ENCODE measurements at places on chromosomes 6 and 20.

DNA sequence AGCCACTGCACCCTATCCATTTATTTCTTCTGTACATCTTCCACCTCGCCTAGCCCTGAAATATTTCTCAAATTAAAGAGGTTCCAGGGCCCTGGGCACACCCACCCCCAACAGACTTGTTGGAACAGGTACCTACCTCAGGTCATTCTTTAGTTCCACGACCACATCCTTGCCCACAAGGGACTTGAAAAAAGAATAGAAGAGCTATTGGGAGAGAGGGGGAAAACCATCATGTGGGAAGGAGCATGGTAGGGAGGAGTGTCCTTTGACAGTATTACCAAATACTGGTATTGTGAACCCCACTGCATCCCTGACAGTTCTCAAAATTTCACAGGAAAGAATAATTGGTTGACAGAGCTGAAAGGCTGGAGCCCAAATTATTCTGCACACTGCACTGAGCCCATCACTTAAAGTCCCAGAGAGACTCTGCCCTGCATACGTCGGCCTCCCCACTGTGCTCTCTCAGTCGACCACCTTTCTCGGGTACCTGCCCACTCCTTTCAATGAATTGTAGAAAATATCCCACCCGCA is 762 bp downstream of the LSM2 start:
- no peak for DNase-seq

GRCh38 chr6:145977881-145978280 is 13.7 kb upstream of the SHPRH start:
- no peak for DNase-seq

GRCh38 chr6:484086-484745 is 92.7 kb downstream of the IRF4 start:
- no peak for DNase-seq

DNA sequence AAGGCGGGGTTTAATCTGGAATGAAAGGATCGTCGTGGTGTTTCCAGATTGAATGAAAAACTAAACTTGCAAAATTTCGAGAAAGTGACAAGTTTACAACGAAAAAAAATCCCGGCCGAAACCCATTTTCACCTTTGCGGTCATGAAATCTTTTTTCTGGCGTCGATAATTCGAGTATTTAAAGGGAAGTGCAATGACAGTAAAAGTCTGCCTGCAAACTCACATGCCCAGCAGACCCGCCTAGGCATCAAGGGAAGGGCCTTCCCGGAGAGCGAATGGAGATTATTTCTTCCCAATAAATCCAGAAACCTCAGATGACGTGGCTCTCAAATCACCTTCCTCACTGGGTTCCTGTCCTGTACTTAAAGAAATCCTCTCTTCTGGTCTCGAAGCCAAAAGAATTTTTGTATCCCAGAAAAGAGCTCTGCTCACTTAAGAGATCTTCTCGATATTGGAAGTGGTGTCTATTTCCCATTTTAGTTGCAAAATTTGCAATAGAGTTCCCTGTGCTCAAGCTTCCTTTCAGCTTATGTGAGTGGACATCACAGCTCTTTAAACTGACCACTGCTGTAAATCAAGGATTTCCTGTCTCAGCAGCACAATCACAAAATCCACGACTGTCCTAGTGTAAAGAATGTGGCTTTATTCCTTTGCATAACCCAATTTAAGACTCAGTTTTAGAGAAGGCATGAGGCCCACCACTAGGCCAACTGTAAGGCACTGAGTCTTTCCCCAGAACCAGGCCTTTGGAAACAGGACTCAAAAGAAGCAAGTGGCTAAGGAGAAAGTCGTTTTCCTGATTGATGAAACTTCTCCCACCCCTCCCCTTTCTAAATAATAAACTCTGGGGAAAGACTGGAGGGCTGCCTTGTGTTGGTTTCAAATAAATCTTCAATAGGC is 3.9 kb downstream of the OLIG3 start:
- no peak for DNase-seq

DNA sequence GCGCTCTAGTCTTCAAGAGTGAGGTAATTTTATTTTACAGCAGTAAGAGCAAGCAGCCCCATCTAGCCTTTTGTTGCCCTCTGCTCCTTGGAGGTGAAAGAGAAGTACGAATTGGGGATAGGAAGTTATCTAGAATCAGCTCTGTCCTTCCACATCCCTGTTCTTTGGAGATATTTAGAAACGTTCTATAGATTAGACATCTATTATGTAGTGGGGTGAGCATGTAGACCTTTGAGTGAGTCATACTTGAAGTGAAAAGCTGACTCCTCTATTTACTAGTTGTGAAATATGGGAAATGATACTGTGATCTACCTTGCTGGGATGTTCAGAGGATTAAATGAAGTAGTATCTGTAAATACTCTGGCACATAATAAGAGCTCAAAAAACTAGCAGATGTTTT is 36.0 kb upstream of the SLC35D3 start:
- DNase-seq: no peak

GRCh38 chr6:100023798-100024197 is 29.8 kb upstream of the MCHR2 start:
- DNase-seq: no peak

DNA sequence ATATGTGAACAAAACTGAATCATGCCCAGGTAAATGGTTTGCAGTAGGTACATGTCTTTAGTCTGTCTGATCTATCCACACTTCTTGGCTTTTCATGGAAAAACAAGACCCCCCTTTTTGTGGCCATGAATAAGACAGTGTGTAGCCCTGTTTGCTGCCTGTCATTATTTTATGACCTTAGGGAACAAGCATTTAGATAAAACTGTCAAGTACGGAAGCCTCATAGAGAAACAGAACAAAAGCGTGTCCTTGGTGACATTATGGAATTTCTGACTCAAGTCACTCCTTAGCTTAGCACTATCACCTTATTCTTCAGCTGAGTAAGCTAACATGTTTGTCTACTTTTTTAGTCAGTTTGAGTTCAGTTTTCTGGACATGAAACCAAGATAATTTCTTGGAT is 476.2 kb downstream of the ADGRB3 start:
- no peak for DNase-seq

- DNase-seq: no peak
Observed at GRCh38 chr6:16337295-16337975, 99.0 kb downstream of the GMPR start.

GRCh38 chr6:43891072-43891870 is 121.3 kb downstream of the VEGFA start:
- DNase-seq: no peak

- DNase-seq: no peak
Observed at GRCh38 chr20:53384392-53384791, 209.2 kb downstream of the ZNF217 start.

DNA sequence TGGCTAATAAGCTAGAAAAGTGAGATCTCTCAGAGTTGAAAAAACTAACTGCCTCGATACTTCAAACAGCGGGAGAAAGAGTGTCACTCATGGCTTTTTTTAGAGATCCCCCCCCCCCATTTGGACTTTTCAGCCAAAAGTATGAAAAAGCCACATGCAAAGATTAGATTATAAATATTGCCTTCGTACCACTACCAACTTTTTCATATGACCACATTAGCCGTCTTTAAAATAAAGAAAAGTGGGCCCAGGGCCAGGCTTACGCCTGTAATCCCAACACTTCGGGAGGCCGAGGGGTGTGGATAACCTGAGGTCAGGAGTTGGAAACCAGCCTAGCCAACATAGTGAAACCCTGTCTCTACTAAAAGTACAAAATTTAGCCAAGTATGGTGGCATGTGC is 4.4 kb downstream of the PGK2 start:
- no peak for DNase-seq

DNA sequence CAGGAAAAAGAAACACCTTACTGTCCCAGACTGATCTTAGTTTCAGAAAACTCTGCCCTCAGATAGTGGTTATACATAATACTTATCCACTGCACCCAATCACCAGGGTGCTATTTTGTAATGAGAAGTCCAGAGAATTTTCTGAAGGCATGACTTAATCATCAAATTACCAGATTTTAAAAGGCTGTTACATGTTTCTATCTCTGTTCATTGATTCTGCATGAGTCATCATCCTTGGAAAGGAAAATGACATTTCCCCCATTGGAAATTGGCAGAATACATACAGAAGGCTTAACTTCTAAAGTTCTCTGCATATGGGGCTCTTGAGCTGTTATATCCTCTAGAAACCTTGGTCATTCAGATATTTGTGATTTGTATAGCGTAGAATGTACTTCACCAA is 587.9 kb upstream of the FLRT3 start:
- DNase-seq: no peak

GRCh38 chr6:31737315-31737990 is 1.1 kb upstream of the CLIC1 start:
- DNase-seq: no peak

DNA sequence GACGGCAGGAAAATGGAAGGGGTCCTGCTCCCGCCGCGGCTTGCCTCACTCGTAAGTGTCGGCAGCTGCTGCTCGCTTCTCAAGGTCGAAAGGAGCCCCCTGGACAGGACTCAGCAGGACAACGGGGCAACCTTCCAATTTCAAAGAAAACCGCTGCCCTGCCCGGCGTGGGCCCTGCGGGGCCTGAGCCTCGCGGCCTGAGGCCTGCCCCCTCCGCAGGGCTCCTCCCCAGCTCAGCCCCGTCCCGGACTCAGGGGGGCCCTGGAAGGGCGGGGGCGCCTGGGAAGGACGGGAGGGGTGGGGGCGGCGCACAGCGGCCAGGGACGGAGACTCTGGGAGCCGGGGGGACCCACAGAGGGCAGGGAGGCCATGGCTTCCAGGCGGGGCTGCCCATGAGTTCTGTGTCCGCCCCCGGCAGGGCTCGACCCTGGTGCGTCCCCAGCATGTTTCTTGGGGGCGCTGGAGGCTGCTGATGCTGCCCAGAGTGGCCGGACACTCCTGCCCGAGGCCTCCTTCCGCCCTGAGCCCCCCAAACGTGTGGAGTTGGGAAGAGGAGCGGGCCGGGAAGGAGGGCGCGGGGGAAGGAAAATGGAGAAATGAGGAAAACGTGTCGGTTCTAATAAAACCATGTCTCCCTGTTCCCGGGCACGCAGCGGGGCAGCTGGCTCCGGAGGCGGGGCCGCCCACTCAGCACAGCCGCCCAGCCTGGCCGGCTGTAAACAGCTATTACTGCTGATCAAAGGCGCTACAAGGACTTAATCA is 114.6 kb downstream of the DLL1 start:
- no peak for DNase-seq

DNA sequence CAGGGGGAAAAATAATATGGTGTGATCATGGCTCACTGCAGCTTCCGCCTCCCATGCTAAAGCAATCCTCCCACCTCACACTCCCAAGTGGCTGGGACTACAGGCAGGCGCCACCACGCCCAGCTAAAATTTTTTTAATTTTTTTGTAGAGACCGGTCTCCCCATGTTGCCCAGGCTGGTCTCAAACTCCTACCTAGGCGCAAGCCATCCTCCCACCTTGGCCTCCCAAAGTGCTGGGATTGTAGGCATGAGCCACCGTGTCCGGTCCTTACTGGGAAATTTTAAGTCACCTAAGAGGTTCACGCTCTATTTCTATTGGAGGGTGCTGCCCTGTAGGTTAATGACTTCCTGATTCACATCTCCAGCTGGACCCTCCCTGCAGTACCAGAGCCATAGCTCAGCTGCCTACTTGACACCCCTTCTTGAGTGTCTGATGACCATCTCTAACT is 626 bp upstream of the CDK5RAP1 start:
- no peak for DNase-seq

- no peak for DNase-seq
Observed at GRCh38 chr6:23601811-23602345, 524.1 kb upstream of the NRSN1 start.

DNA sequence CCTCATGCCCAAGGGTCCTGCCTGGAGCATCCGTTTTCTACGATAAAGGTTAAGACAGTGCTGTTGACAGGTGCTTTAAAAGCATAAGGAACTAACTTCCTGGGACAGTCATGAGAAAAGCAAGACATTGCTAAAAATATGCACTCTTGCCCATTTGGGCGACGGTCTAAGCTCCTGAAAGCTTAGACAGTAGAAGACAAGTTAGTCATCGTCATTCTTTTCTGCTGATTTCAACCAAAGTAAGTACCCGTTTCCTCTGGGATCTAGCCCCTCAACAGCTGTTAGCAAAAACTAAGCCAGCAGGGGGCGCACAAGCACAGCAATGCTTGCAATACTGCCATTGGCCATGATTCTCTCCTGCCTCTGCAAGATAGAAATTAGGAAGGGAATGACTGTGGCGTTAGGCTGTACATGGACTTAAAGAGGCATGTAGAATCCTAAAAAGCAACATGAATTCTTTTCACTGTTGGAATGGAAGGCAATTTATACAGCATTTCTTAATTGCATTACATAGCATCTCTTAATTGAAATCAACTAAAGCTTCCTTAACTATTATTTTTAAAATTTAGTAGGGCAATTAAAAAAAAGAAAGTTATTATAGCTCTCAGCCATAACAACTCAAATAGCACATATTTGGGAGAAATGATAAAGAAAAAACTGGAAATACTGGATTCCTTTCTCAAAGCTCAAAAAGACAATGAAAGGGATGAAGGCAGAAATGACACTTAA is 147.8 kb upstream of the RALGAPA2 start:
- peak; percentile 74 for DNase-seq

- no peak for DNase-seq
Observed at GRCh38 chr6:64224819-64225218, 589.2 kb downstream of the PHF3 start.

DNA sequence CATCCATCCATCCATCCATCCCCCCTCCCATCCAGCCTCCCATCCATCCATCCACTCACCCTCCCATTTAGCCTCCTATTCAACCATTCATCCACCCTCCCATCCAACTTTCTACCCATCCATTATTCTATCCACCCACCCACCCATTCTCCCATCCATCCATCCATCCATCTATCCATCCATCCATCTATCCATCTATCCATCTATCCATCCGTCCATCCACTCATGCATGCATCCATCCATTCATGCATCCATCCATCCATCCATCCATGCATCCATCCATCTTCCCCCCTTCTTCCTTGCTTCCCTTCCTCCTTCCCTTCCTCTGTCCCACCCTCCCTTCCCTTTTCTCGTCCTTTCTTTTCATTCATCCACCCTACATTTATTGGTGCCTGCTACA is 4.8 kb upstream of the BPIFB4 start:
- DNase-seq: no peak

GRCh38 chr6:126038234-126038633 is 51.9 kb downstream of the TRMT11 start:
- DNase-seq: no peak

DNA sequence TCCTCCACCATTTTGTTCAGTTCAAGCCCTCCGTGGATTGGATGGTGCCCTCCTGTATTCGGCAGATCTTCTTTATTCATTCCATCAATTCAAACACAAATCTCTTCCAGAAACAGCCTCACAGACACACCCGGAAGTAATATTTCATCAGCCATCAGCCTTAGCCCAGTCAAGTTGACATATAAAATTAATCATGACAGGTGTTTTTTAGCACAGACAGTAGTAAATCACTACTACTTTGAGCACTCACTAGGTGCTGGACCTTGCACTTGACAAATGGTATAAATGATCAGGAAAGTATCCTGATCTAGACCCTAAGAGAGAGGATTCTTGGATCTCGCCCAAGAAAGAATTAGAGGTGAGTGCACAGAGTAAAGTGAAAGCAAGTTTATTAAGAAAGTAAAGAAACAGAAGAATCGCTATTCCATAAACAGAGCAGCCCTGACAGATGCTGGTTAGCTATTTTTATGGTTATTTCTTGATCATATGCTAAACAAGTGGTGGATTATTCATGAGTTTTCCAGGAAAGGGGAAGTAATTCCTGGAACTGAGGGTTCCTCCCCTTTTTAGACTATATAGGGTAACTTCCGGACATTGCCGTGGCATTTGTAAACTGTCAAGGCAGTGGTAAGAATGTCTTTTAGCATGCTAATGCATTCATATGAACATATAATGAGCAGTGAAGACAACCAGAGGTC is 194.6 kb upstream of the LAMP5 start:
- DNase-seq: no peak

GRCh38 chr6:20205722-20206161 is 6.5 kb downstream of the MBOAT1 start:
- DNase-seq: no peak
